ENCODE measurements at places on chromosomes 5 and 9.
A peak's percentile ranks its signal among the peaks of the same experiment; 100 is the strongest.

DNA sequence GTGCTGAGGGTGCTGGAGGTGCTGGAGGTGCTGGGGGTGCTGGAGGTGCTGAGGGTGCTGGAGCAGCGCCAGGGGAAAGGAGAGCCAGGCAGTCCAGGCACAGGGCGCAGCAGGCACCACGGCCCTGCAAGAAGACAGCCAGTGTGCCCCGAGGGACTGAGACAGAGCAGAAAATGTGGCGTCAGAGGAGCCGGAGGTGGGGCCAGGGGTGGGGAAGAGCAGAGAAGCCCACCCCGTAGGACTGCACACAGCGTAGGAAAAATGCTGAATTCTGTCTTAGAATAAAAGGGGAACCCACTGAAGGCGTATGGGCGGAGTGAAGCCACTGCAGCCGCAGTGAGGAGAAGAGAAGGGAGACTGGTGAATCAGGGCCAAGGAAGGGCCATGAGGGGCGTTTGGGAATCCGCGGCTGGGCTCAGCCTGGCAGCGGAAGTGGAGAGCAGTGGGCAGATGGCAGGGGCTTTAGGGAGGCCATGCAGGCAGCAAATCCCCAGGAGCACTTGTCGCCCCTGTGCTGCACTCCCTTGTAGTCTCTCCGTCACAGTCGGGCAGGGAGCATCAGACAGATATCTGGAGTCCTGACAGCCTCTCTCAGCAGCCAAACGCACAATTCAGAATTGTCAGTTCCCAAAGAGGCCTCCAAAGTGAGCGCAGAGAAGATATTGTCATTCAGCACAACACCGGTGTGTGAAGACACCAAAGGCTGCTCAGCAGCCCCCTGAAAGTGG is 35.9 kb upstream of the LECT2 start:
- no peak for DNase-seq

DNA sequence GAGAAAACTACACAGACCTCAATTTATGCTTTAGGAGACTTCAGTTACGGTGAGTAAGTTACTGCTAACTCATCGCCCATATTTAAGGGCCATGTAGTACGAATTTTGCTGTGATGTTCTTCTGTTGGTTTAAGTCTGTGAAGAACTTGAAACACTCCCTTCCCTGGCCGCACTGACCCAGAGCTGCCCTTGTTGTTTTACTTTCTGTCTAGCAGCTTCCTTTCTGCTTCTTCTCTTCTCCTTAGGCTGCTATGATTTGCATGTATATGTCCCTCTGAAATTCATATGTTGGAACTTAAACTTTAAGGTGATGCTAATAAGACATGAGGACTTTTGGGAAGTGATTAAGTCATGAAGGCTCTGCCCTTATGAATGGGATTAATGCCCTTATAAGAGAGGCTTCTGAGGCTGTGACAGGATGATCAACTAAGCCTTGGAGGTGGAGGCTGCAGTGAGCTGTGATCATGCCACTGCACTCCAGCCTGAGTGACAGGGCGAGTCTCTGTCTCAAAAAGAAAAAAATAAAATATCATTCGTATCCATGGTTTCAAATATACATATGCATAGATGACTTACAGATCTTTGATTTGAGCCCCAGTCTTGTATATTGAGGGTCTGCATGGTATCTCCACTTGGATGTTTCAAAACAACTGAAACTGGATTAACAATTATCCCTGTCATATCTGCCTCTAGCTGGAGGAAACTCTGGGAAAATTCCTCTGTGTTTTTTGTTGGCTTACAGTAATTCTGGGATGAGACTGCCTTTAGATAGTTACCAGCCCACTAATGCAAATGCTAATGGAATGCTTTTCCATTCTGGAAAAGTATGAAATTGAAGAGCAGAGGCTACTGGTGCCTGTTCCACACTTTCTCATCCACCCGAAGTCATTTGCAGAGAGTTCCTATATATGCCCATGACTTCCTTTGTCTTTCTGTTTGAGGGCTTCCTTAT is 263.4 kb upstream of the ACTBL2 start:
- no peak for DNase-seq

DNA sequence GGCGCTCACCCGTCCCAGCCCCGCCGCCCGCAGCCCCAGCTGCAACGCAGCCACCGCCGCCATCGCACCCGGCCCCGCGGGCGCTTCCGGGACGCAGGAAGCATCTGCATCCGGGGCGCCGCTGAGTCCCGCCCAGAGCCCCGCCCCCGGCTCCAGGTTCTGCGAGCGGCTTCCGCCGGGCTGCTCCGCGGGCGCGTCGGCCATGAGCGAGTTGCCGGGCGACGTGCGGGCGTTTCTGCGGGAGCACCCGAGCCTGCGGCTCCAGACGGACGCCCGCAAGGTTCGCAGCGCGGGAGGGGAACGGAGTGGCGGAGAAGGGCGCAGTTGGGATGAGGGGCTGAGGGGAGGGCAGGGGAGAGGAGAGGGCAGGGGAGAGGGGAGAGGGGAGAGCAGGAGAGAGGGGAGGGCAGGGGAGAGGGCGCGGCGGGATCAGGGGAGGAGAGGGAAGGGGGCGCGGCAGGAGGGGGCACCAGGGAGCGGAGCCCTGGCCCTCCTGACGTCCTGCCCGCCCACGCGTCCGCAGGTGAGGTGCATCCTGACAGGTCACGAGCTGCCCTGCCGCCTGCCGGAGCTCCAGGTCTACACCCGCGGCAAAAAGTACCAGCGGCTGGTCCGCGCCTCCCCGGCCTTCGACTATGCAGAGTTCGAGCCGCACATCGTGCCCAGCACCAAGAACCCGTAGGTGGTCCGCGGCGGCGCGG is at the start of the genes SURF1 and SURF2:
Gene SURF1 (minus strand): TSS at position 97 of the 701 bp plus-strand sequence. CDS start 34 bp downstream, at position 63.
Gene SURF2 (plus strand): TSS at position 160 of the 701 bp plus-strand sequence. CDS start 43 bp downstream, at position 203.
- peak; percentile 94 for DNase-seq

GRCh38 chr9:34577400-34578240 is 11.9 kb downstream of the CNTFR start:
- DNase-seq = no peak

DNA sequence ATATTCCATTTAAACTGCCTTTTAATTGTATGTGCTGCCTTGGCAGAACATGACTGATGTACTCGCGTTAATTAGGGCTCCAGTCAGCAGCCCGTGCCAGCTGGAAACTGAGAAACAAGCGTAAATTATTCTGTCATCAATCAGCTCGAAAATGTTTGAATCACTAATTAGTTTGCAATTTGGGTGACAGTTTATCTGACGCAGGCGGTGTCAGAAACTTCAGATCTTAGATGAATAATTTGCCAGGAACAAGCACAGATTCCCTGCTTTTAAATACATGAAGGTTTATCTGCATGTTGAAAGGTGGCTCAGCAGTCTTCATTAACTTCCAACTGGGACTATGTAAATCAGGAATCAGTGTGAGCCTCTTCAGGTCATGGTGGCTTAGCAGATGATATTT is 176.0 kb upstream of the TLE4 start:
- no peak for DNase-seq

GRCh38 chr9:105275111-105275510 is 30.7 kb downstream of the SLC44A1 start:
- DNase-seq = no peak

DNA sequence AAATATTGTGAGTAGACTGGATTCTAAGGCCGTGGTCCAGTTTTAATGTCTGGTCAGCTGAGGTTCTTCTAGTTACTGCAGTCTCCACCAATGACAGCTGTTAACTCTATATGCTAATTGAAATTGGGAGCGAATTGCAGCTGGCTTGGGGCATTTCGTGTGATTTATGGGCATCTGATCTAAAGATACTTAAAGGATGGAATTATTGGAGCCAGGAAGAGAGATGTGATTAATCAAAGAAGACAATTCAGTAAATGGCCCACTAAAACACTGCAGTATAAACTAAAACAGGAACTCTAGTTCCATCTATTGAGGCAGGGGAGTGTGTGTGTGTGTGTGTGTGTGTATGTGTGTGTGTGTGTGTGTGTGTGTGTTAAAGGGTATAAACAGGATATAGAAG is 157.5 kb upstream of the IQGAP2 start:
- no peak for DNase-seq

- DNase-seq = no peak
Measured at GRCh38 chr5:134138416-134139376, 24.2 kb downstream of the TCF7 start.

- no peak for DNase-seq
Measured at GRCh38 chr9:83475741-83476140, 62.5 kb downstream of the FRMD3 start.

DNA sequence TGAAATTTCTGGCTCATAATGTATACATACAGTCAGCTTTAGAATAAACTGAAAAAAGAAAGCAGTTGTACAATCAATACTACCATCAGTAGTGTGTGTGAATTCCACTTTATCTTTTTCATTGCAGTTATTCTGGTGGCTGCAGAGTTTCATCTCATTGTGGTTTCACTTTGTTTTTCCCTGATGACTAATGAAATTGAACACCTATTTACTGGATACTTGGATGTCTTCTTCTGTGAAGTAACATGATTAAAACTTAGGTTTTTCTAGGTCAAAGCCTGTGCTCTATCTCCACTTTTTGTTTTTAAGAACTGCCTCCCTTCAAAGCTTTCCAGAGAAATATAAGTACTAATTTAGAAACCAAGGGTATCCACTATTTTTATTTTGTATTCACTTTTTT is 174.3 kb downstream of the TRPM3 start:
- no peak for DNase-seq

GRCh38 chr5:68114378-68115040 is 101.0 kb upstream of the PIK3R1 start:
- no peak for DNase-seq

GRCh38 chr5:102375876-102376275 is 79.8 kb upstream of the SLCO4C1 start:
- no peak for DNase-seq

DNA sequence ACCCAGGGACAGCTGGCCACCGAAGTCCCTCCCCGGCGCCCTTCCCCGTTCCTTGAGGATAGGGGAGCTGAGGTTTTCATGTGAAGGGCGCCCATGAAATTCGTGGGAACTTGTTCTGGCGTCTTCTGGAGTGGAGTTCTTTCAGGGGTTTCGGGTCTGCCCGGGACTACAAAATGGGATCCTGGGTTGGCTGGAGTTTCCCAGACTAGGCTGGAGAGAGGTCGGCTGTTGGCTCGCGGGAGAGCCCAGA is 3.6 kb upstream of the RGMB start:
- DNase-seq = no peak

- no peak for DNase-seq
Measured at GRCh38 chr5:180558232-180558631, 33.1 kb downstream of the SCGB3A1 start.

DNA sequence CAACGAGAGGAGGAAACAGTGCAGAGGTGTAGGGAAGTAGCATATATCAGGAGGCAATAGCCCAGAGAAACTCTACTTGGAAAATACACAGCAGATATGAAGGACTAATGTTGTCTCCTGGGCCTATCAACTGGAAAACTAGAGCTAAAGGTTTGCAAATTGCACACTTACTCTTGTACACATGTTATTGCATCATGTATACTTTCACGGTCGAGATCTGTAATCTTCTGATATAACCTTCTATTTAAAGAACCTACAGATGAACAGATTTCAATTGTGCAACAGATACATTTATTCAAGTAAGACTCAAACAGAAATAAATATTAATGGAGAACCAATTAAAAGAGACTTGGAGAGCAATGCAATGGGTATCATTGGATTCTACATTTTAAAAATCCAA is 256.3 kb upstream of the TMEM161B start:
- no peak for DNase-seq

DNA sequence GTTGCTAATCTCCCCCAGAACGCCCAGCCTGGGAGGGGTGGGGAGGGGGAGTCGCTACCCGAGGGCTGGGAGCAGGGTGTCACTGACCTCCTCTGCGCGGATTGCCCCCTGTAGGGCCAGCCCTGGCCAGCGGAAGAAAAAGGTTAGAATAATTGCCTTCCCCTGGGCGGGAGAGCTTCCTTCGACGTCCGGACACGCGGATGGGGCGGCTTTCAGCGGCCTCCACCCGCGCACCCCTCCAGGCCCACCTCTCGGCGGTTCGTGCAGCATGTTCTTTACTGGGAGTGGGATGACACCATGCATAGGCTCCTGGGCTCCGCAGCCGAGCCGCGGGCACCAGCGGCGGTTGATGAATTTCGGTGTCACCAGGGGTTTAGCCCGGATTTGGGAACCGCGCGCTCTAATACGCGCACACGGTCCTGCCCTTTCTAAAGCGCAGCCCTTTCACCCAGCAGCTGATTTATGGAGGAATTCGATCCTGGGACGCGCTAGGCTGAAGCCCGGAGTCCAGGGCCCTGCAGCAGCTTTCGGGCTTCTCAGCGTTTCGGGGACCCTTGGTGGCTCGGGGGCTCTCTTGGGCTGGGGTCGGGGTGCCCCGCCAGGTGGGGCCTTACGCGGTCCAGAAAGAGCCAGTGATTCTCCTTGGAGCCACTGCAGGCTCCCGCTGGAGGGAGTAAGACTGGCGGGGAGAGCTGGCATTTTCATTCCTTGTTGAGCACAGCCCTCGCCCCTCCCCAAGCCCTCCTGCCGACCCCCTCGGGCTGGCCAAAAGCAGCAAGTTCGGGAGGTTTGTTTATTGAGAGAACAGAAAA is 10.1 kb downstream of the LMX1B start:
- no peak for DNase-seq

DNA sequence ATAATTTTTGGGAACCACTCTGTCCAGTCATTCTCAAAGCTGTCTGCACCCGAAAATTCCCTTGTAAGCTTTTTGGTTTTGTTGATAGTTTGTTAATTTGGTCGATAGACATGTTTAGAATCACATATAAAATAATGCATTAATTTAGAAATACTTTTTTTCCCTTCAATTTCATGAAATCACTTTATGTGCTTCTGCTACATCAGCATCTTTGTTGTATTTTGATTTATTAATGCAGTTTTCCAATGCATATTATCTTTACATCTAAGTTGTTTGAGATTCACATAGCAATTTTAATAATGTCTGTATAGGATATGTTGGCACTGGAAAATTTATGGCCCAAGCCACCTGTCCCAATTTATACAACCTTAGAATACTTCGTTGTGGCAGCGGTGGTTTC is 60.6 kb upstream of the SV2C start:
- no peak for DNase-seq

DNA sequence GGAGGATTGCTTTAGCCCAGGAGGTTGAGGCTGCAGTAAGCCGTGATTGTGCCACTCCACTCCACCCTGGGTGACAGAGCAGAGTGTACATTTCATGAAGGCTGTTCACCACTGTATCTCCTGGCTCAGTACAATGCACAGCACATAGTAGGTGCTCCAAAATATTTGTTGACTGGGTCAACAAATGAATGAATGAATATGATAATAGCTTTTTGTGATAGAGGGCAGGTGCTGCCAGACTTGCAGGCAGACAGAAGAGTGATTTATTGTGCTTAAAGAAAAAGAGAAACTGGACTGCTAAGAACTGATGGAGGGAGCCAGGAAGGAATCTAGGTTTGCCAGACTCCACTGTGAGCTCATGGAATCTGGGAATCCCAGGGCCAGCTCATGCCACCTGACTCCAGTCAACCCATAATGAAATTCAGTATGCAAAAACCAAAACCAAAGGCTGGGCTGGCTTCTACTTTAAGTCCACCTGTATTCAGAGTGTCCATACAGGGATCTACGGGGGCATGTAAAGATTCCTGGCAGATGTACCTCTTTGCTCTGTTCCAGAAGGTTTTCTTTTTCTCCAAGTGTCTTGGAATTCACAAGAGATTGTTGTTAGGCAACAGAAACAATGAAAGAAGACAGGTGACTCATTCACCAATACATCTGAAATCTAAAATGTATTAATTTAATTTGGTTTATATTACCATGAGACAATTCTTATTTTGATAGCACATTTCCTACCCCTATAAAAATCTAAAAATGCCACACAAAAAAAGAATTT is 15.5 kb upstream of the CTNNA1 start:
- no peak for DNase-seq
